ENCODE measurements at places on chromosomes 5 and 9.

DNA sequence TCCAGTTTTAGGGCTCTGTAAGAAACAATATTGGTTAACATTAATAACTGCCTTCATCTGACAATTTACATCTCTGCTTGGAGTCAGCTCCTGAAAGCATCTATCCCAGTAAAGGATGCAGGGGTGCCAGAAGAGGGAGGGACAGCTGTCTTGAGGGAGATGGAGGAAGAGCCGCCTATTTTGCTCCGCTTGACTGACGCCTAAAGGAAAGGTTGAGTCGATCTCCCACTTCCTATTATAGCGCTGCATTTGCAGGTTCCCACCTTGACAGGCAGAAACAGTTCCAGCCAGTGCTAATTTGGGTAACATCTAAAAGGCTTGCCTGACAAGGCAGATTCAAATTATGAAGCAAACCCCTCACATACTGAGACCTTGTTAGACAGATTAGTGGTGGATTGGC lies 374.6 kb downstream of the SPATA31D1 start:
- no peak for DNase-seq

DNA sequence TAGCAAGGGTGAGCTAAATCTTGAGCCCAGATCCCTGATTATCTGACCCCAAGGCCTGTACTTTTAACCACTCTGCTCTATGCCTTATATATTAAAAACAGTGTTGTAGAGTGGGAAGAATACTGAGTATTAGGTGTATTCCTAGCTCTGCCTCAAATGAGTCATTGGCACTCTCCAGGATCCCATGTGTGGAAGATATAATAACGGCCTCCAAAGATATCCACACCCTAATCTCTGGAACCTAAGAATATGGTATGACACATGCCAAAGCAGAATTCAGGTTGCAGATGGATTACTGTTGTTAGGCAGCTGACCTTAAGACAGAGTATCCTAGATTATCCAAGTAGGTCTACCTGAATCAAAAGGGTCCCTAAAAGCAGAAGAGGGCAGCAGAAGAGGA lies 110.8 kb downstream of the ADRB2 start:
- no peak for DNase-seq

DNA sequence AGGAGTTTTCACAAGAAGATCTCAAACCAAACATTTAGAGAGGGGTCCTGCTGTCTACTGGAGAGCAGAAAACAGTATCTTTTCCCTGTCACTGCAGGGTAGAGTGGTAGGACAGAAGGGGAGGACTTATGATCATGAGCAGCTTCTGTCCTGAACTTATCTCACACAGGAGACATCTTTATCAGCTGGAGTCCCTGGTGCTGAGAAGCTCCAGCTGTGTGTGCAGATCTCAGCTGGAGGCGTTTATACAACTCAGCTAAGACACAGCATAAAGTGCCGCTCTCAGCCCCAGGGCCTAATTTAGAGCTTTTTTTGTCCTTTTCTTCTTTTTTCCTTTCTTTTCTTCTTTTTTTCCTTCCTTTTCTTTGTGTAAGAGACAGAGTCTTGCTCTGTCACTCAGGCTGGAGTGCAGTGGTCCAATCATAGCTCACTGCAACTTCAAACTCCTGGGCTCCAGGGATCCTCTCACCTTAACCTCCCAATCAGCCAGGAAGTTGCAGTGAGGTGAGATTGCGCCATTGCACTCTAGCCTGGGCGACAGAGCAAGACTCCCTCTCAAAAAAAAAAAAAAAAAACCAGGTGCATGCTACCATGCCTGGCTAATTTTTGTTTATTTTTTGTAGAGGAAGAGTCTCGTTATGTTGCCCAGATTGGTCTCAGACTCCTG lies 31.9 kb downstream of the CCDC125 start:
- DNase-seq = no peak

GRCh38 chr9:27261517-27262211 lies 35.3 kb downstream of the EQTN start:
- no peak for DNase-seq

DNA sequence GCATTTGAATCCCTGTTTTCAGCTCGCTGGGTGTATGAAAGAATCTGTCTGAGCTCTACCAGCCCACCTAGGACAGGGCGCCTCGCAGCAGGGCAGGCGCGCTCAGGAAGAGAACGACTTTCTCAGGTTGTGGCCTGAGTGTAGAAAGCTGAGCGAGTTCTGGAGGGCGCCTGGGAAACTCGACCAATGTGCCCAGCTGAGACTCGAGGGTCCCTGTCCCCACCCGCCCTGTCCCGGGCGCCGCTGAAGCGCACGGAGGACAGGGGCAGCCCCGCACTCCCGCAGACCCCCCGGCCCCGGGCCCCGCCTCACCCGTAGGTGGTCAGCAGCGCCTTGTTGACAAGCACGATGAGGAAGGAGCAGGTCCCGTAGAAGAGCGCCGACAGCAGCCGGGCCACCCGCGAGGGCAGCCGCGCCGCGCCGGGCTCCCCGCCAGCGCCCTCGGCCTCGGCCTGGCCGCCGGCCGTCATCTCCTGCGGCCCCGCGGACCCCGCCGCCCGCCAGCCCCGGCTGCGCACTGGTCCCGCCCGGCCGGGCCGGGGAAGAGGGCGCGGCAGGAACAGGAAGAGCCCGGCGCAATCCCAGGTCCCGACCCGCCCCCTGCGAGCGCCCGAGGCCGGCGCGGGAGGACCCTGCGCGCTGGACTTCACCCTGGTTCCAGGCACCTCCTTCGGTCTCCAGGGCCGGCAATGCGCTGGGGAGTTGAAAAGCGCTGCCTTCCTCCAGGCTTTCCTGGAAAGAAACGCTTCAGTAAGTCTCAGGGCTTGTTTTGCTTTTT lies at the start of gene SLC35D2:
SLC35D2 (minus strand) TSS at position 547 of the 778 bp plus-strand sequence; CDS start at position 470, 77 bp downstream.
- no peak for DNase-seq

GRCh38 chr5:177491429-177491945 lies 5.9 kb downstream of the PDLIM7 start:
- DNase-seq = no peak

GRCh38 chr9:120892748-120893610 lies 16.0 kb upstream of the PHF19 start:
- DNase-seq = no peak

DNA sequence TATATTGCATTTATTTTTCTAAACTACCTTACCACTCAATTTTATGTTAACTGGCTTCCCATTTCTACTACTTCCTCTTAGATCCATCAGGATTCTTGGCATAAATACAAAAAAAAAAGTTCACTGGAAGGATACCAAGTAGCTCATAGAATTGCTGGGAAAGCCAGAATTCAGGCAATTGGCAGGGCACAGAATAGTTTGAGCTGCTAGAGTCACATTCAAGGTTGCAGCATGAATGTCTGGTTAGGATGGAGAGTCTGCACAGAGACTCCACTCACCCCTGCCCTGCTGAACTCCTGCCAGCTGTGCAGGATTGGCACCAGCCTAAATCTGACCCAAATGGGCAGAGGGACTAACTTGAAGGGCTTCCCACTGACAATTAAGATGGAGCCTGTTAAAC lies 4.9 kb upstream of the AMACR start:
- DNase-seq = no peak

DNA sequence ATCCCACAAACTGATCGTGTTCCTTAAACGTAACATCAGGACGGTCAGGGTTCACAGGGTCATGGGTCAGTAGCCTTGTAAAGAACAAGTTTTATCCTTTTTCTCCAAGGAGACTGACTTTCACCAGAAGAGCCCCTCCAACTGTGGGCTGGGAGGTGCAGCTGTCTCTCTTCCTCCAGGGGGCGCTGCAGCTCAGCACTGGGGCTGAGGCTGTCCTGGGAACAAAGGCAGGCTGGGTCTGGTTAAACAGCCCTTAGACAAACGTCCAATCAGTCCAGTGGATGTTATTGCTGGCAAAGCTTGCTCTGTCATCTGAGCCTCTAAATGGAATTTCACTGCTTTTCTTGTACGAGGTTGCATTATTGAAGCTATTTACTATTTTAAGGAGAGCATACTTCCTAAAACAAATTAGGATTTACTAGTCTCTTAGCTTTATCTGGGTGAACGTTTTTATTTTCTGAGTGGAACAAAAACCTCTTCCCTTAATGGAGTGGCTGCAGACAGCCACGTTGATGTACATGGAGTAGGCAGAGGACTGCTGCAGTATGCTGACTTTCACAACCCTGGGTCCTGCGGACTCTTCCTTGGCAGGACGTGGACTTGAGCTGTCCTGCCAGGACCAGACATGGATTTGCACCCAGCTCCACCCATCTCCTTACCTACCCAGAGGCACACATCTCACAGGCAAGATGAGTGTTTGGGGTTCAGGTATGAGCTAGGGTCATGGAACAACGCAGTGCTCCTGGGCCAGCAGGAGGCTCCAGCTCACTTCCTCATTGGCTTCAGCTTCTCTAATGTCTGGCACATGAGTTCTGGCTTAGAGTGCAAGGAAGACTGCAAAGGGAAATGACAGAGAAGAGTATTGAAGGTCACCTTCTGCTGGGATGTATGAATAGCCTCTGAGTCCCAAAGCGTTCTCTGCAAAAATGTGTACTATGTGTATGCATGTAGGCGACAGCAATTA lies 7.8 kb downstream of the EXOSC2 start:
- peak; percentile 60 for DNase-seq

DNA sequence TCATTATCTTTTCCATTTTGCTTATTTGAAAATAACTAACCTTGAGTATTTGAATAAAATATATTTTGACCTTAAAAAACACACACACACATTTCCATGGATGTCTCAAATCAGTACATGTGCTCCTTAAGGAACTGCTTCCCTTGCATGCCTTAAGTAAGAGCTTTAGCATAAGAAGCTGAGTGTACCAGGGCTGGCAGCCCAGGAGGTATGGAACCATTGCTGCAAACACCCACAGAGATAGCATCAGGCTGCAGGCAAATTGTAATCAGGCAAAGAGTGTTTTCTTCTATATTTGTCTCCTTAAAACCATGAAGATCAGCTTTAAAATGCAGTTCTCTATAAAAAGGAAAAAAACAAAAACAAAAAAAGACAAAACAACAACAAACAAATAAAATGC lies 160.6 kb downstream of the PLK2 start:
- DNase-seq = no peak

- DNase-seq = no peak
Observed at GRCh38 chr5:94575196-94575595, 43.2 kb downstream of the KIAA0825 start.

GRCh38 chr9:82332774-82333152 lies 344.2 kb downstream of the SPATA31D1 start:
- DNase-seq = no peak

DNA sequence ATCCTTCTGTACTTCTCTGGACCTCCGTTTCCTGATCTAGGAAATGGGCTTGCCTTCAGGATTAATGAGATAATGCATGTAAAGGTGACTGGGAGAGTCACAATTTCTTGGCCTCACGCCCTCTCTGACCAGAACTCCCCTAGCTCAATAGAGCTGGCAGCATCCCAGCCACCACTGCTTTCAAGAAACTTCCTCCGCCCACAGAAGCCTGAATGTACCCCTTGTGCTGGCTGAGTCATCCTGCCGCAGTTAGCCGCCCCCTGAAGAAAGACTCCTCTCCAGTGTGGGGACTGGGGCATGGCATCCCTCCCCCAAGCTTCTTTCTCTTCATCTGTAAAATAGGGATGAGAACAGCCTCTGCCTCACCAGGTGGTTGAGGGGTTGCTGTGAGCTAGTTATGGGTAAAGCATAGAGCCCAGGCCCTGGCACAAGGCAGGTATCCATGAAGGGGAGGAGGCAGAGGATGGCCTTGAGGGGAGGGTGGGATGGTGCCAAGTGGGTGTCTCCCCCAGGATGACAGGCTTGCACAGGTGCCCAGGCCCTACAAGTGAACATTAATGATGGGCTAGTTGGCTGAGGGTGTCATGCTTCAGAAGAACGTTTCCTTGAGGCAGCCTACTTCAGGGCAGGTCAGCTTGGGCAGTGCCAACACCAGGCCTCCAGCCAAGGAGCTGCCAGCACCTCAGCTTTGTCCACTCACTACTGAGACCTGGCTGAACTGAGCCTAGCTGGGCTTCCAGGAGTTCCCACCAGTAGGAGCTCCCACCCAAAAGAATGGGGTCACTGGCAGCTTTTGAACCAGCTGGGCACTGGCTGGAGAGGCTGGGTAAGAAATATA lies 3.4 kb downstream of the PDLIM4 start:
- DNase-seq = no peak

- no peak for DNase-seq
Observed at GRCh38 chr5:116989995-116990394, 415.4 kb upstream of the SEMA6A start.

DNA sequence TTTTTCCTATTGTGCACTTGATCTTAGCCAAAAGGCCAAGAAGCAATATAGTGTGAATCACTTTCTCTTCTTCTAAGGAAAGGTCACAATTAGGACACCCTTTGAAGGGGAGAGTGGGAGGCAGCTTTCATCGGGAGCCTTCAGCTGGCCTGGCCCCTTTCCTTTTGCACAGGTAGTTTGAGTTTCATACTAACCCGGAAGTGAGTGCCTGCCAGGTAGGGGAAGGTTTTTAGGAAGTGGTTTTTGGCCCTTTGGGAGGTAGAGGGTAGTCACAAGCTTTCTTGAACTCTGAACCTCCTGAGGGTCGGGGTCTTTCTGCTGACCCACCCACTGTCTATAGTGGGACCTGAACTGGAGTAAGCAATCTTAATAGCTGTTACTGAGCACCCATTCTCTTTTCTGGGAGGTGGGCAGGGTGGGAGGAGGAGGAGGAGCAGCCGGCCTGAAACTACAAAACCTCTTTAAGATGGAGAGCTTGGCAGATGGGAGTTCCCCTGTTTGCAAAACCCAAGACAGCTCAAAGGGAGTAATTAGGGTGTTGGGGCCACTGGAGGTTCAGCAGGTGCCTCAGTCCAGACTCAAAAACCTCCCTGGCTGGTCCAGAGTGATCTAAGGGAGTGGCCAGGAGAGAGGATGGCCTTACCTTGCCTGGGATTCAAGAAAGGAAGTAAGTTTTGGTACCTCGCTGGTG lies 6.0 kb downstream of the LARP1 start:
- no peak for DNase-seq

DNA sequence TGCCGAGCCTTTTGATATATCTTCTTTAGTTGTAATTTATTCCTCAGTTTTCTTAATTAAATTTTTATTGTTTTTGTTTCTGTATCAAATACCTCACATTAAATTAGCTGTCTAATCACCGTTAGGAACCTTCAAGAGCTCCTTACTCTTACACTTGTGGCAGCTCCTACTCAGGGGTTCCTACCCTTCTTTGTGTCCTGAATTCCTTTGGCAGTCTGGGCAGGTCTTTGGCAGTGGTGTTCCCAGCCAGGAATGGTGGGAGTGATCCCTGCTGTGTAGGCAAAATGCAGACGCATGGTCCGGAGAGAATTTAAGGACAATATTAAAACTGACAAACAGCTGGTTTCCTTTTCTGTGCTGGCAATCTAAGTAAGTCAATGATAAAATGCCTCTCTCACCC lies 41.8 kb downstream of the MAST4 start:
- DNase-seq = no peak

- DNase-seq = no peak
Observed at GRCh38 chr5:129909225-129909624, 5.0 kb downstream of the CHSY3 start.

DNA sequence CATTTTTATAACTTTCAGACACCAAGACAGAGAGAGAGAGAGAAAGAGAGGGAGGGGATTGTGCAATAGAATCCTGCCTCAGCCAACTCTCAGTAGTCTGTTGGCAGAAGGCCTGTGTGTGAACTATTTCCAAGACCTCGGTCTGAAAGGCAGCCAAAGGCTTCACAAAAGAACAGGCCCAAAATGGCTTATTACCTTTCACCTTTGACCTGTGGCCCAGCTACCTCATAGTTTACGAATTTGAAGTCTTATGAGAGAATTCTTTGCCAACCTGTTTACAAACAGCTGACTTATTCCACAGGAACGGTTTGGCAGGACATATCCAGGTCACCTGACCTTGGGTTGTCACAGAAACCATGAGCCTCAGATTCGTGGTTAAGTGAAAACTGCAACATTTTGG lies 48.6 kb downstream of the NR2F1-AS1 start:
- no peak for DNase-seq

GRCh38 chr9:134379831-134380365 lies 53.6 kb downstream of the RXRA start:
- no peak for DNase-seq

GRCh38 chr5:156087577-156088110 lies 239.3 kb upstream of the SGCD start:
- DNase-seq = no peak
